ENCODE measurements at places on chromosomes 1 and 21. TPM values are rescaled to one million over a fixed set of nuclear protein-coding genes. Genes with fewer than 3 reads are reported as not detected.

DNA sequence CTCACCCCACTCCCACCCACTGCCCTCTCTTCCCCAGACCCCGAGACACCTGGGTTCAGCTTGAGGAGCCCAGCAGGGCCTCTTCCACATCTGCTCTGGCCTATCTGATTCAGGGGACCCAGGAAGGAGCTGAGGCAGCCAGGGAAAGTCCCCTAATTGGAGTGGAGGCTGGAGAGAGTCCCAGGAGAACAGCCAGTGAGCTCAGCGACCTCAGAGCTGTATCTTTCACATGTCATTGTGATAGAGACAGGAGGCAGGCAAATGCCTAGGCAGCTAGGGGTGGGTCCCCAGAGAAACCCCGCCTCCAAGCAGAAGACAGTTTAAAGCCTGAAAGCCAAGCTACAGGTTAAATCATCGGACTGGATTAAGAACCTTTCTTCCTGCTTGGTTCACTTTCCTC, 122.7 kb downstream of the MATN1 start:
- no peak for DNase-seq

DNA sequence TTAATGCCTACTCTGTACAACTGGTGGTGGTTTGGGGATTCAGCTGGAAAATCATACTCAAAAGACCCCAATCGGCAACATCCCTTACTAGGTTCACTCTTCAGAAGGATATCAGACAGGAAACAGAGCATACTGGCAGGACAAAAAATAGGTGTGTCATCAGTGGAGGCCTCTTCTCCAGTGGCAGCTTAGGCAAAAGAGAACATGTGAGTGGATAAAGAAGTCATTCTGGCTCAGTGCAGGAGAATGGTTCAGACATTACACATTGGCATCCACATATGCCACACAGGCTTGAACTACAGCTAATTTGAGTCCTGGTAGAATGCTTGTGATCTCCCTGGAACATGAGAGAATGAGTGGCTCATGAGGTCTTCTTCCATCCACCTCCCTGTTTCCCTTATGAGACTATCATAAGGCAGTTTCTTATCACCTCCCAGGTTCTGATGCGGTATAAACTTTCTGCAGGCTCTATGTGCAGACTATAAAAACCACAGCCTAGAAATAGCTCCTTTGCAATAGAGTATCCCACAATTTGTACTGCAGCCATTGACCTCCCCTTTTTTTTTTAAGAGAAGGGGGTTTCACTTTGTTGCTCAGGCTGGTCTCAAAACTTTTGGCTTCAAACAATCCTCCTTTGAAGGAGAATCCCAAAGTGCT, 24.7 kb downstream of the VAMP4 start:
- no peak for DNase-seq

The CFAP141 gene
- total RNA-seq, result not detected

GRCh38 chr1:61174060-61174795, 91.9 kb downstream of the NFIA start:
- DNase-seq, result no peak

DNA sequence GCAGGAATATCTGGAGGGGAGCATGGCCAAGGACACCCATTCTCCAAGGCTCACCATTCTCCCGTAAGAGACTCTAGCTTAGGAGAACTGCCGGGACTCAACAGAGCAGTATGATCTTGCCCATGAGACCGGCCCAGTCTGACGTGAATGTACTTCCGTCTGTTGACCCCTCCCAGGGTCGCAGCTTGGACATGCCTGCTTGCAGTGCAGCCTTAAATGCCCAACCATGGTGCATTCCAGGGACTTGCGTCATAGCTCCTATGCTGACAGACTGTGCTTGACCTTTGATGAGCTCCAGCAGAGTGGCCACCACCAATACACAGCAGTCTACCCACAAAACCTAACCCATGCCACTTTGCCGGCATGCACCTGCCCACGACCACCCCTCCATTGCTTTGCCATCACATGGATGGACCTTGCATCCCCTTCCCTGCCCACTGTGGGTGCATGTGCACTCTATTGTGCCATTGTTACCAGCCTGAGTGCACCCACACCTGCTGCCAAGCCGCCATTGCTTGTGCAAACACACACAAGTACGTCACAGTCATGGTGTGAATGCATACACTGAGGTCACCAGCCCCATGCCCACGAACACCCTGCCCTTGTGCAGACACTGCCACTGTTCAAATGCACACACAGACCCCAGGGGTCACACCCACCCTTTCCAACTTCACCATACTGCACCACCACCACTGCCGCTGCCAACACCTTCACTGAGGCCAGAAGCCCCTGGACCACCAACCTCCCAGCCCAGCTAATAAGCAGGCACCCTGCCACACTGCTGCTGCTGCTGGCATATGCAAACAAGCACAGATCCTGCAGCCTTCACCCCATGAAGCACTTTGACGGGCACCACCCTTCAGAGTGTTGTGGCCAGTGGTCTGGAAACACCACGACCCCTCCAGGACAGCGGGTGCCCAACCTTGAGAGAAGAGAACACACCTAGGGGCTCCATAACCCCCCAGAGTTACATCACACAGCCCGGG, 1141.3 kb downstream of the BRINP3 start:
- no peak for DNase-seq

Measured in T-cell (primary cell).